HT-29 (cell line): ENCODE measurements at places on chromosomes 2 and 18. TPM values are rescaled to one million over a fixed set of nuclear protein-coding genes. Genes with fewer than 3 reads are reported as not detected.

DNA sequence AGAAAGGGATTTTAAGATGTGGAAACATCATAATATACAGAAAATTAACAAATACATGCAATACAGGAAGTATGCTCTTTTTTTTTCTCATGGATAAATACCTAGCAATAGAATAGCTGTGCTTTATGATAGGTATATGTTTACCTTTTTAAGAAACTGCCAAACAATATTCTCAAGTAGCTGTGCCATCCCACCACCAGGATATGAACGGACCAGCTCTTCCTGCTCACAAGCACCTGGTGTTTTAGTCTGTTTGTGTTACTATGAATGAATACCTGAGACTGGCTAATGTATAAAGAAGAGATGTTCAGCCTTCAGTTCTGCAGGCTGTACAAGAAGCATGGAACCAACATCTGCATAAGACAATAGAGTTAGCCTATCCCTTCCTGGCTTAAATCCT, 19.9 kb upstream of the UGT1A8 start:
- peak; percentile 15 for DNase-seq

DNA sequence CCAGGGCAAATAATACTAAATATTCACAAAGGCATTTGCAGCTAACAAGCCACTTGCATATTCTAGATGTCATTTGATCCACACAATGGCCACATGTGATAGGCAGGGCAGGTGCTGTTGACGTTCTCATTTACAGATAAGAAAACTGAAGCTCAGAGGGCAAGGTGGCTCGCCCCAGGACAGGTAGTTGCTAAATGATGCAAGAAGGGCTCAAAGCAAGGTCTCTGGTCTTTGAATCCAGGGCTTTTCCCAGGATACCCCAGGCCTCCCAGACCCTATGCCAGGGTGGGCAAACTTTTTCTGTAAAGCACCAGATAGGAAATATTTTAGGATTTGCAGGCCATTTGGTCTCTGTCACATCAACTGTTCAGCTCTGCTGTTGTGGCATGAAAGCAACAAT, 35.1 kb downstream of the LOXHD1 start:
- no peak for DNase-seq

GRCh38 chr18:34809451-34810072, 99.5 kb downstream of the DTNA start:
- peak; percentile 28 for DNase-seq

GRCh38 chr2:55610954-55611743, 6.3 kb downstream of the PPP4R3B start:
- no peak for DNase-seq

- DNase-seq = no peak
Measured at GRCh38 chr2:146931109-146931508, 913.7 kb upstream of the ACVR2A start.

- DNase-seq = no peak
Measured at GRCh38 chr2:117967977-117968718, 45.7 kb downstream of the CCDC93 start.

DNA sequence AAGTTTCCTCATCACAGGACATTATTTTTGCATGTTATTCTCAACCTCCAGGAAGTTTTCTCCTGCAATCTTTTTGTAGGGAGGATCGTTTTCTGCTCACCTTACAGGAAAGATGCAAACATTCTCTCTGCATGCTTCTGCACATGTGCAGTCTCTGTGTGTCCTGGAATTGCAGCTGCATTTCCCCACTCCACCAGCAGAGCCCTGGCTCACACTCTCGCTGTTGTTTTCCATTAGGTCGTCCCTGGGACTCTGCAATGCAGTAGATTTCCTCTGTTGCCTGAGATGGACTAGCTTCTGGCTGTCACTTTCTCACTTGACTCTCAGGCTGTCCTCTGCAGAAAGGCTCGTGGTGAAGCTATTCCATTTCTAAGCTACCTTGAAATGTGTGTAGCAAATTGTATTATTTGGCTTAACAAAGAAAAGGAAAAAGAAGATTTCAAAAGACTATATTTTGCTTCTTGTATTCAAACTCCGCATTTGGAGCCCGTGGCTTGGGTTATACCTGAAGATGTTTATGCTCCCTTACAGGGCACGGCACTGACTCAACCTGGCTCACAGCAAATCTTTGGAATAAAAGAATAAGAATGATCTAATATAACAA, 346.7 kb downstream of the RAD51AP2 start:
- DNase-seq = peak; percentile 46

DNA sequence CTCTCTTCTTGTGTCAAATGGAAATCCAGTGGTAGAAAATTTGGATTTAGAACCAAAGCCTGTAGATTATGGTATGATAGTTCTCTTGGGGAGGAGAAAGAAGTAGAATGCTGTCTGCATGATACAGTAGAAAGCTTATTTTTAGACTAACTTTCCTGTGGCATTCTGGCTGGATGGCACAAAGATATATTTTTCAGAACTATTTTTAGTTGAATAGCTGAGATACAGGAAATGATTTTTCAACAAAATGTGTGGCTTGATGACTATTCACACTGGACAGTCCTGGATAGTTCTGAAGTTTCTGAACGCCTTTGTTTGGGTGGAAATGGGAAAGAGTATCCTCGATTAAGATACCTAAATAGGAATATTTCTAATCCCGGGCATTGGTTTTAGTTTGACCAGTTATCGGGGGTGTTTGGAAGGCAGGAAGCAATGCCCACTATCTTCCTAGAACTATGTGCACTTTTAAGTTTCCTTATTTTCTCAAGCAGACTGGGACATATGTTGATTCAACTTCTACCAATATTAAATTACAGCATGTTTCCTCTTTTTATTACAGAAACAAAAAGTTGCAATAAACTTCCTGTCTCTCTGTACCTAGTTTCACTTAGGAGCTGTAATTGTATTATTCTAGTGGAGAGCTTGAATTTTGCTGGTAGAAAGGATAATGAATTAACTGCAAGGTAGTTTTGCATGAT, 32.1 kb downstream of the GDF7 start:
- DNase-seq = no peak

DNA sequence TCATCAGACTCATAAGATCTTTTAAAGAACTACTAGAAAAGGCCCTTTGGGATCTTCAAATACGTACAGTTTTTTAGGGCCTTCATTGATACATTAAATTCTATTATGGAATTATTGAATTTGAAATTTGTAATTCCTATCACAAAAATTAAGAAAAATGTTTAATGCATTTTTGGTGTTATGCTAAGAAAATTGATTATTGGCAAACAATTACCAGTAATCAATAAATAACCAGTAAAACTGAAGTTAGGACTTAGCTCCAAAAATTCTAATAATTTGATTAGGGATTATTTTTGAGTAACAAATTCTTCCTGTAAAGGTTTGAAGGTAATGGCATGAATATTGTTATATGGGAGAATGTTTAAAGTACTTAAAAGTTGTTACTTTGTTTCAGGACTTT, 119.3 kb downstream of the UBR3 start:
- no peak for DNase-seq

GRCh38 chr2:151974988-151975387, 123.9 kb downstream of the CACNB4 start:
- DNase-seq = no peak

GRCh38 chr2:224711859-224712665, 4.1 kb downstream of the CCDC195 start:
- DNase-seq = no peak

GRCh38 chr2:45028276-45028675, 19.0 kb upstream of the SIX2 start:
- DNase-seq = no peak

DNA sequence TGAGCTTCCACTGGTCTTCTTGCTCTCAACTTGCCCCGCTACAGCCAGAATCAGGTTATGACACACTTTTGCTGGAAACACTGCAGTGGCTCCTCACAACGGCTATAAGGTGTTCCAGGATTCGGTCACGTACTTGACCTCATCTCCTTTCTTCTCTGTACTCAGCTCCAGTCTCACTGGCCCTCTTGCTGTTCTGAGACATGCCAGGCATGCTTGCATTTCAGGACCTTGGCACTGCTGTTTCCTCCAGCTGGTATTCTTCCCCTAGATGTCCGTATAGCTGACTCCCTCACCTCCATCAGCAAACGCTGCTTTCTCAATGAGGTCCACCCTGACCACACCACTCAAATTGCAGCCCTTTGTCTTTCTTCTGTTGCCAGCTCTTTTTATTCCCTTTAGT, 31.9 kb upstream of the C1GALT1C1L start:
- no peak for DNase-seq

DNA sequence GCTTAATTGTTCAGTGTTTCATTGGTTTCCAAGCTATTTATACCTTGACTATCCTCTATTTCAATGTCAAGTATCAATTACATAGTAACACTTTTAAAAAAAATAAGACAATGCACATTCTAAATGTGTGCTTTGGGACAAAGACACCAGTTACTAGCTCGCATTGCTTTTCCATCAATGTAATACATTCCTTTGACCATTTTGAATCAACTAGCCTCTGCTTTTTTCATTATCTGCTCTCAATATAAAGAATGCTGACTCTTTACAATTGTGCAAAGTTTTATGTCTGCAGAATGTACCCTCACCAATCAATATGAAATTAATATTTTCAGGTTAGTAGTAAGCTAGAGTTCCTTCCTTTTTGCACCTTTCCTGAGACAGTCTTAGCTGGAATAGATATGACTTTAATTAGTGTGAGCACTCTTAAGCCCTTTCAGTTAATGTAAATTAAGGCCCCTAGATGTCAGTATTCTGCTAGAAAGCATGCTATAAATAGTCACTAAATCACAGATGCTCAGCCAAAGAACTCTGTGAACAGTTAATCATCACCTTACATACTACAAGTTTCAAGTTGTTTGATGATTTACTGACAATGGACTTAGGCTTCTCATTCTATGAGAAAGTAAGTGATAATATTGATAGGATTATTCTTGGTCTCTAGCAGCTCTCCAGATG, 413.6 kb downstream of the PTH2R start:
- peak; percentile 37 for DNase-seq

- DNase-seq = no peak
Measured at GRCh38 chr18:62988471-62988870, 273.1 kb downstream of the PHLPP1 start.

DNA sequence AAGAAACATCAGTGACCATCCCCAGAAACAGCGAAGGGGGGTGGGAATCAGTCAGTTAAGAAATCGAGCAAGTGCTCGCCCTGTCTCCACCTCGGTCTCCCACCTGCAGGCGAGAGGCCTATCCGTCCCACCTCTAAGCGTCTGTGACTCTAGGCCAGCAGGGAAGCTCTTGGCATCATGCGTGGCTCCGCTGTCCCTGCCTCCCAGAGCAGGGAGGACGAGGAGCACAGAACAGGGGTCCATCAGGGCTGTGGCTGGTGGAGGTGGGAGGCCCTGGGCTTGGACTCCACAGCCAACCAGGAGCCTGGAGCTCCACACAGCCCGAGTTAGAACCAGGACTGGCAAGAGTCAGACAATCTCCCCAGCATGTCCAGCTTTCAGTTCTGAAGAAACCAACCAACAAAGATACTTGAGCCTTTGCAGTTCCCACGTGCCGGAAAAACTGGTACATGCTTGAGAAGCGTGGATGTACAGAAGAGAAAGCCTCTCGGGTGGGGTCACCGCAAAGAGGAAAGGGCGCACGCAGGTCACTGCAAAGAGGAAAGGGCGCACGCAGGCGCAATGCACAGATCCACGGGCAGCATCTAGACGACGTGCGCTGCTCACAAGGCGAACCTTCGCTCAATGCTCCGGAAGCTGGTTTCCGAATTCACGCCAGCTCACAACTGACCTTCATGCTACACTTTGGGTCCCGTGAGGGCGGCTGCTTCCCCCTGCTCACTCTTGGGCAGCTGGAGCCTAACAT, 104.5 kb upstream of the ALKAL2 start:
- no peak for DNase-seq

DNA sequence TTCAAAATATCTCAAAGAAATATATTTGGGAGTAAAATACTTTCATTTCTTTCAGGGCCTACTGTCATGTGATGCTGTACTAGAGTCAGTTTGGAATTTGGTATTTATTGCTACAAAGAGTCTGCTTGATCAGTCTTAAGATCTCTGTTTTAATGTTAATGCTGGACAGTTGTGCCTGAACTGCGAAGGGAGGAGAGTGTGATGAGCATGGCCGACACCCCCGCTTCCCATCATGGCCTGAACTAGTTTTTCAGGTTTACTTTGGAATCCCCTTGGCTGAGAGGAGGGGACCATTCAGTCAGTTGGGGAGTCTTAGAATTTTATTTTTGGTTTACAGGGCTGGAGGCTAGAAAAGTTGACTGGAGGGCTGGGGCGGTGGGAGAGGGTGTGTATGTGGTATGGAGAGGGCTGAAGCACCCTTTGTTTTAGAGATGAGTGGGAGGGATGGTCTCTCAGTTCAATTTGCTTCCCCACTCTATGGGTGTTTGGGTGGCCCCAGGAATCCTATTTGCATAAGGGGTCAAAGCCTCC, 20.9 kb upstream of the TEX44 start:
- no peak for DNase-seq

DNA sequence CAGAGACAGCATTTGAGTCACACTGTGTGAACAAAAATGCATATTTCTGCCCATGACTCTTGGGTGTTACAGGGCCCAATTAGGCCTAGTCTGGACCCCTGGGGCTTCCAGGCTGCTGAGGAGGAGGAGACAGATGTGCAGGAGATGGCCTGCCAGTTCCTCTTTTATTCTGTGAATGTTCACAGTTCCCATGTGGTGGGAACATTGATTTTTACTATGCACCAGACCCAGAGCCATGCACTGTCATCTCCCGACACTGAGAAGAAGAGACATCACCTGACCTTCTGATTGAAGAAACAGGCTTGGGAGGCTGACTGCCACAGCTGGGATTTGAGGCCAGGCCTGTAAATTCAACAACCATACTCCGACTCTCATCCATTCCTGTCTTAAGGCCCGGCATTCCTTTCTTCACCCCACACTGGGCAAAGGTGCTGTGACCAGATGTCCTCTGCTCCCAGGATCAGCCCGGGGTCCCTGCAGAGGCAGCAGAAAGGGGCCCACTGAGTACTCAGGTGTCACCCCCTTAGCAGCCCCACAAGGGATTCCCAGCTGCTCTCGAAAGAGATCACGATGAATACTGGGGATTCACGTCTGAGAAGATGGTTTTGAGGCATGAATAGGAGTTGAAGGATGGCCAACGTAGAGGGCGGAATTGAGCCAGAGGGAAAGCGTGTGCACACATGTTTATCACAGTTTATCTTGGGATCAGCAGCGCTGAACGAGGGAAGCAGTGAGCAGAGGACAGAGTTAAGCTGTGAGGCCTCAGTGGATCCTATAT, 3.6 kb upstream of the TFCP2L1 start:
- DNase-seq = no peak

The CPS1 gene
- total RNA-seq = not detected in 2 replicates

The SERPINB4 gene
- not detected in 2 replicates for total RNA-seq

The EVX2 gene
- total RNA-seq = 0.03 TPM in 1 of 2 replicates, not detected in the other

The RTP5 gene
- not detected in 2 replicates for total RNA-seq

The DGUOK gene
- 47.5 and 58.6 TPM in 2 replicates for total RNA-seq

The SERPINB3 gene
- total RNA-seq = not detected in 2 replicates

The ATP8B1 gene
- total RNA-seq = 25.8 and 34.0 TPM in 2 replicates

The MALL gene
- 82.0 and 83.0 TPM in 2 replicates for total RNA-seq

The RAB31 gene
- total RNA-seq = 1.7 and 1.9 TPM in 2 replicates

The ZAP70 gene
- total RNA-seq = 1.8 TPM in 1 of 2 replicates, not detected in the other

The ANKRD44 gene
- total RNA-seq = 1.9 and 2.8 TPM in 2 replicates

The REG3A gene
- total RNA-seq = not detected in 2 replicates

The SH3RF3 gene
- total RNA-seq = 0.05 and 0.16 TPM in 2 replicates

The FAM98A gene
- 11.3 and 21.2 TPM in 2 replicates for total RNA-seq

The TEKT4 gene
- not detected in 2 replicates for total RNA-seq

The CCDC138 gene
- total RNA-seq = 4.7 and 5.6 TPM in 2 replicates
